ENCODE measurements at places on chromosomes 11 and 22.

DNA sequence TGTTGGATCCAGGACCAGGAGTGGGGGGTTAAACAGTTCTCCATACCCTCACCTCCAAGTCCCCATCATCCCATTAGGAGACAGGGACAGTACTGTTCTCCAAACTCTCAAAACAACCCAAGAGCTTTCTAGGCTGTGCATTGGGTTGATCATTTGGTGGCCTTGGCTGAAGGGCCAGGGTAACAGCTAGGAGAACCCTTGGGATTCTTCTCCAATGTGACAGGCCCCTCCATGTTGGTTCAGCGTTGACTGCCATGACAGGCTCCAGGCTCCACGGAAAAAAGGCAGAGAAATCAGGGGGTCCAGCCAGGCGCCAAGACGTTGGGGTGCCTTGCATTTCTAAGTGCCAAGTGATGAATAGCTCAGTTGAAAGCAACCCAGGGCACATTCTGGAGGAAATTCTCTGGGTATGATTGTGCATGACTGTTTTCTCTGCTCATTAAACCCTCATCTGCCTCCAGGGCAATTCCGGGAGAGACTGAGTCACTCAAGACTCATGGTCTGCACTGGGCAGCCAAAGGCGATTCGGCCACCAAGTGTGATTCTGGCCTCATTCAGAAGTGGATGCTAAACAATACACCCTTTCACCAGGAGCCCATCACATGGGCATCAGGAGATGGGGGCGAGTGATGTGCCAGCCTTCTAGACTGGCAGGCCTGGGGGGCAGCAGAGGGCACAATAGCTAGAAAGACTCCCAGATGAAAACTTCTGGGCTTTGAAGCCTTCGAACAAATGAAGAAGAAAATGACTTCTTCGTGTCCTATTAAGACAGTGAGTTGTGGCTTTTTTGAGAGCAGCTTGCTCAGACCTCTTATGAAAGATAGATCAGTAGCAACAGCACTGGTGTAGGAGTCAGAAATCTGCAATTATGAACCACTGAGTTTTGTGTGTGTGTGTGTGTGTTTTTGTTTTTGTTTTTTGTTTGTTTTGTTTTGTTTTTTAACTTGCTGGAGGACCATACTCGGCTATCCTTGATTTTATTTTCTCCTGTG is 27.7 kb downstream of the CD44 start:
- DNase-seq = peak; percentile 31

GRCh38 chr22:38965614-38966379 is 8.4 kb downstream of the APOBEC3A start:
- no peak for DNase-seq

DNA sequence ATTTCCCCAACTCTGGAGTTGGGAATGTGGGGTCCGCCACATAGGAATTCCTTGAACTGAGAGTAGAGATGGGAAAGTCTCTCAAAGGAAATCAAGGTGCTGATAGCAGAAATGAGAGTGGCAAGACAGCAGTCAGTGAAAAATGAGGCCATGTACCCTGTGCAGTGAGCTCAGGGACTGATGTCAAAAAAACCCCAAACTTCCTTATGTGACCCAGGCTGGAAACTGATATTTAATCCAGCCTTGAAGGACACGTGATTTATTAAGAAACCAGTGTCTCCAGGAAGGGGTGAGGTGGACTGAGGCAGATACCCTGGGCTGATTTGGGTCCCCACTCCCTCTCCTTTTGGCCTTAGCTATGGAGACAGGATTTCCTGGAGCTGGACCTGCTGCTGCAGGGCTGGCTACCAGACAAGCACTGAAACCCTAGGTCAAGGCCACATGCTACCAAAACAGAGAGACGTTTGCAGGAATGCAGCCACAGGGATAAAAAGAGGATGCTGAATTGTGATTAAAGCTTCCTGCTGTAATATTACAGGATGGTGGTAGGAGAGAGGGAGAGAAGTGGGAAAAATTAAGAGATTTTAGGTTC is 25.3 kb upstream of the FCHSD2 start:
- no peak for DNase-seq

DNA sequence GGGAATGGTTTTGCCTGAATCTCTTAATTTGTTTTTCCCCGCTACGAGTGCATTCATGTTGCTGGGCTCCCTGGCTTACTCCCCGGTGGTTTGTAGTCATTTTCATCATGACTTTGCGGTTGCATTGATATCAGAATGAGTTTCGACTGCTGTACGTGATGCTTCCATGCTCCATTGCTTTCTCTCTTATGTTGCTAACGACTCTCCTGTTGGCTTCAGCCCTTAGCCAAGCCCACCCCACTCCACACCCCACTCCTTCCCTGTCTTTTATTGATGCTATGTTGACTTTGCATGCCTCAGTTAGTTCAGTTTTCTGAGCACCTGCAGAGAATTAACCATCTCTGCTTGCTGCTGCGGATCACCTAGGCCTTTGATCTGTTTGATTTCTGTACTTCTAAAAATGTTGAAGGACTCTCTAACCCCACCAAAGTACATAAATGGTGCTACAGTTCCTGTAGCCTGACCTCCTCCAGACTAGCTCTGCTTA is 65.3 kb downstream of the ARFGAP2 start:
- DNase-seq = no peak

GRCh38 chr11:12865863-12866595 is 143.1 kb upstream of the RASSF10 start:
- DNase-seq = no peak

DNA sequence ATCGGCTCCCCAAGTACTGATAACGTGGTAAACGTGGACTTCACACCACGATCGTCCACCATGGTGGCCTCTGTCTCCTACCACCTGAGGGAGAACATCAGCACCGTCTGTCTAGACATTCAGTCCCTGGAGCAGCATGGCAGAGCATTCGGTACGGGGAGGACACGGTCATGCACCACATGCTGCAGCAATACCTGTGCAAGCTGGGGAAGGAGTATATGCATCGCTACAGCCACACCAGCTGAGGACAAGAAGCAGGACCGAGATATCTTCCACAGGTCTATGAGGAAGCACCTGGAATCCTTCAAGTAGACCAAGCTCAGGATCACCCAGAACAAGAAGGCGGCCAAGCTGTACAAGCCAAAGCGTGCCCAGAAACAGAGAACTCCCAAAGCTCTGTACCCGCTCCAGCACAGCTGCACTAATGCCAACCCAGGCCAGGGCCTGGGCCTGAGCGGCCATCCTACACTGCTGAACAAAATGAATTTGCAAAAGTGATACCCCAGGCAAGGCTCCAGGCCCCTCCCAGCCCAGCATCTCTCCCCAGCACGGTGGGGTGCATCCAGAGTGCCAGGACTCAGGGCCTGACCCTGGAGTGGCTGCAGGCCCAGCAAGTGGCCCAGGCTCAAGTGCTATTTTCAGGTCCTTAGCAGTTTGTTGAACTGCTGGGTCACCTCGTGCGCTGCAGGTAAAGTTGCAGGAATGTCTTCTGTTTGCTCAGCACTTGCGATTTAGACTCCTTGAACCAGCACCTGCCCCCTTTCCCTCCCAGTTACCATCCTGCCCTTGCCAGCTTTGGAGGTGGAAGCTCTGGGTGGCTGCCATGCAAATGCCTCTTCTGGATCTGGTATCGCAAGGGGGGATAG is 119.3 kb upstream of the SERPIND1 start:
- no peak for DNase-seq

DNA sequence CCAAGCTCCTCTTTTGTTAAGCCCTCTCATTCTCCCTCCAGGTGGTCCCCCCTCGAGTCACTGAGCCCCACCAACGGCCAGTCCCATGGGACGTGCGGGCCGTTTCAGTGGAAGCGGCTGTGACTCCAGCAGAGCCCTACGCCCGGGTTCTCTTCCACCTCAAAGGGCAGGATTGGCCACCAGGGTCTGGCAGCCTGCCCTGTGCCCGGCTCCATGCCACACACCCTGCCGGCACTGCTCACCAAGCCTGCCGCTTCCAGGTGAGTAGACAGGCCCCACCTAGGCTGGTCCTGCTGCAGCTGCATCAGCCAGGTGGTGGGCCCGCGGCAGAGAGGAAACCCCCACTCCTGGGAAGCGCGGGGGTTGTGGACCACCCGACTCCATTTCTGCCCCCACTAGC is 3.3 kb downstream of the TMEM132A start:
- DNase-seq = no peak

GRCh38 chr11:47924184-47924691 is 56.1 kb upstream of the PTPRJ start:
- DNase-seq = no peak

GRCh38 chr22:27207907-27208306 is 550.5 kb downstream of the MIAT start:
- DNase-seq = no peak

DNA sequence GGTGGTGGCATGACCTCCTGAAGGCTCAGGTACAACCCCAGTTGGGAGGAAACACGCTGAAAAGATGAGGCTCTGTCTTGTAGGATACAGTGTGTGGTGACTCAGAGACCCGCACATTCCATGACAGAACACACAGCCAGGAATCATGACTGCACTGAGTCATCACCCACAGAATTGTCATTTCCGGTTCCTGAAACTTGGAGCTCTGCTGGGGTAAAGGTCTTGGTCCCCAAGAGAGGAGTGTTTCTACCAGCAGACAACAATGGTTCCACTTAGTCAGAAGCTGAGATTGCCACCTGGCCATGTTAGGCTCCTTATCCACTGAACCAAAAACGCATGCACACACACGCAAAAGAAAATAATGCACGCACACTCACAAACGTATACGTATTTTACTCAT is 31.5 kb upstream of the CYB5R3 start:
- DNase-seq = no peak

DNA sequence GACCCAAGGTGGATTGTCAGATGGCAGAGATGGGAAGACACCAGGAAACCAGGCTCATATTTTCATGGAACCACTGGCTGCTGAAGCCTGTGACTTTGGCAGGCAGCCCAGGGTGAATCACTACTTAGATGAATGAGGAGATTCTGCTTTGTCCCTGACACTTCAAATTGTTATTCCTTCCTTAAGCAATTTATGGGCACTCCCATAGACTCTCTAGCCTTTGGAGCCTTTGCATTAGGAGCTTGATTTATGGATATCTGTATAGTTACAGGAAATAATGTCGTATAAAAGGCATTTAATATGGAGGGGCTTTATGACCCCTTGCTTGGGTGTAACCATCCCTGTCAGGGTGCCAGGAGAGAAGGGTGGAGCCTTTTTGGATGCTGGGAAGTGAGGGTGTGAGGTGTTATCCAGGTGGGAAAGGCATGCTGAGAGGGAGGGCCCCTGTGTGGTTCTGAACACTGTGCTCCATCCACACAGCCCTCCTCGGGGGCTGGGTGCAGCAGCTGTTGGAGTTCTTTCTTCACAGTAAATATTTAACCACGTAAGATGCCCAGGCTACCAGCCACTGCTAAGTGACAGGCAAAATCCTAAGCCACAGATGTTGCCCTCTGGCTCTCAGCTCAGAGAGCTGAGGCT is 35.3 kb downstream of the IL18 start:
- no peak for DNase-seq

DNA sequence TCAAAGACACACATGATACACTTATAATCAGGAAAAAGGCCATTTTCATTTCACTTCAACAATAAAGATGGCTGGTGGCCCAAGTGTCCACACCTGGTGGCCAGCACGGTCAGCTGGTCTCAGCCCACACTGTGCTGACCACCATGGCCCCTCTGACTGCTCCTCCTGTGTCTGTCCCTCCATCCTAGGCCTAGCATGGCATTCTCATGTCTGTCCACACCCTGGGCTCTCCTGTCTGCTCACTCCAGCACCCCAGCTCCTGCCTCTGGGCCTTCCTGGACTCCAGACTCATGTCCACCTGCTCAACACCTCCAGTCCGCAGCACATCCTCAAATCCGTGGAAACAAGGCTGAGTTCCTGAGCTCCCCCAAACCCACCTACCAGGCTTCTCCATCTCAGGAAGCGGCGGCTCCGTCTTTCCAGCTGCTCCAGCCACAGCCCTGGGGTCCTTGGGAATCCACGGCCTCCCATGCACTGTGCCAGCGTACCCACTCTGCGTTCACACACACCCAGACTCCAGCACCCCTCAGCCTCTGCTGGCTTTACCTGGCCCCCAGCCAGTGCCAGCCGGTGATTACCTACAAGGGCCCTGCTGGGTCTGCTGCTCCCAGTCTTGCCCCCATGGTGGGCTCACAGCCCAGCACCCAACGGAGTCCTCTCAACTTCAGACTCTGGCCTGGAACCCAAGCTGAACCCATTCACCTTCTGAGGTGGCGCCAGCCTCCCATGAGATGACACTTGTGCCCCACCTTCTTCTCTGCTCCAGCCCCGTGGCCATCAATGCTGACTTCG is 13.9 kb downstream of the SIRT3 start:
- DNase-seq = no peak

GRCh38 chr11:96001037-96001436 is 77.1 kb upstream of the MTMR2 start:
- DNase-seq = no peak

GRCh38 chr22:17489101-17489500 is 74.2 kb upstream of the SLC25A18 start:
- DNase-seq = no peak

DNA sequence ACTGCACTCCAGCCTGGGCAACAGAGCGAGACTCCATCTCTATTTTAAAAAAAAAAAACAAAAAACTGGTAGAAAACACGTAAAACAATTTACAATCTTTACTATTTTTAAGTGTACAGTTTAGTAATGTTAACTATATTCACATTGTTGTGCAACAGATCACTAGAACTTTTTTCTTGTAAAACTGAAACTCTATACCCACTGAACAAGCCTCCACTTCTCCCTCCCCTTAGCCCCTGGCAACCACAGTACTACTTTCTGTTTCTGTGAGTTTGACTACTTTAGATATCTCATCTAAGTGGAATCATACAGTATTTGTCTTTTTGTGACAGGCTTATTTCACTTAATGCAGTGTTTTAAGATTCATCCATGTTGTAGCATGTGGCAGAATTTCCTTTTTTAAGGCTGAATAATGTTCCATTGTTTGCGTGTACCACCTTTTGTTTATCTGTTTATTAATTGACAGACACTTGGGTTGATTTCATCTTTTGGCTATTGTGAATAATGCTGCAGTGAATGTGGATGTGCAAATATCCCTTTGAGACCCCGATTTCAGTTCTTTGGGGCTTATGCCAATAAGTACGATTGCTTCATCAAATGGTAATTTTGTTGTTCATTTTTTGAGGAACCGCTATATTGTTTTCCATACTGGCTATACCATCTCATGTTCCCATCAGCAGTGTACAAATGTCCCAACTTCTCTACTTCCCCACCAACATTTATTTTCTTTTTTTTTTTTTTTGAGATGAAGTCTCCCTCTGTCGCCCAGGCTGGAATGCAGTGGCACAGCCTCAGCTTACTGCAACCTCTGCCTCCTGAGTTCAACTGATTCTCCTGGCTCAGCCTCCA is 11.0 kb downstream of the DDB2 start:
- no peak for DNase-seq

GRCh38 chr11:85170184-85170583 is 457.0 kb downstream of the DLG2 start:
- DNase-seq = no peak

DNA sequence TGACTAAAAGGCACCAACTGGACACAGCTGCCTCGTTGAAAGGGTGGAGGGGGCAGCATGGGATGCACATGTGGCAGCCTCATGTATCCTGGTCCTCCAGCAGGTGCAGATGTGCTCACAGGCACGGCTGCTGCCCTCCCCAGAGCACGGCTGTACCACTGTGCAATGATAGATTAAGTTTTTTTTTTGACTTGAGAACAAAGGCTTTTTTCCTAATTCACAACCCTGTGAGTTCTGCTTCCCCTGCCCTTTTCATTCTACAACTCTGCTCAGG is 11.4 kb downstream of the DKK3 start:
- DNase-seq = no peak

- no peak for DNase-seq
These were observed 54.9 kb downstream of the PHF21A start for GRCh38 chr11:46066335-46066734.

Measured in activated CD4-positive, alpha-beta T cell treated with anti-CD3 and anti-CD28 coated beads for 4 hours (primary cell).